ENCODE measurements at places on chromosomes 12 and 14. TPM values are rescaled to one million over a fixed set of nuclear protein-coding genes. Genes with fewer than 3 reads are reported as not detected.

- no peaks in the 10 kb centered on the region for H3K36me3 ChIP-seq
- H3K27me3 ChIP-seq, result peaks cover 6% of the 10 kb centered on the region
- peaks cover 4% of the 10 kb centered on the region for H3K4me1 ChIP-seq
Observed at GRCh38 chr12:105724641-105725040, 394.1 kb downstream of the C12orf75 start.

GRCh38 chr12:122861587-122861970 is 26.3 kb downstream of the HIP1R start:
- no peak overlapping the region for H3K4me3 ChIP-seq
- no peaks in the 10 kb centered on the region for H3K4me1 ChIP-seq
- peaks cover 4% of the 10 kb centered on the region for H3K36me3 ChIP-seq
- H3K27me3 ChIP-seq, result no peaks in the 10 kb centered on the region
- no peak for DNase-seq
- H3K27ac ChIP-seq, result no peak overlapping the region

DNA sequence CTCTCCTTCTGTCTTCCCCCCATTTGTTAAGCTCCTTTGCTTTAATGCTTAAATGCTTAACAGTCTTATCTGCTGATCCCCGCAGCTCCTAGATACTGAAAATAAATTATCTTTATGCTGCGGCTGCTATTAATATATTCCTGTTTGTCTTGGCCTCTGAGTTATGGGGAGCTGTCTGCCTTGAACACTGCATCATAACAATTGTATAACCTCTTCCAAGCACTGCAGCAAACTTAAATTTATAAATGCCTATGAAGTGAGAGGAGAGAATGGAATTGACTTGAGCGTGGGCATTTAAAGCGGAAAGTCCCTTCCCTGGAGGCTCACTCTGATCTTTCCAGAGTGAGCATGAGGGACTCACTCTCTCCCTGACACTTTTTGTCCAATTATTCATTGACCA is 23.1 kb upstream of the DCP1B start:
- no peaks in the 10 kb centered on the region for H3K4me1 ChIP-seq
- DNase-seq, result no peak
- H3K36me3 ChIP-seq, result no peaks in the 10 kb centered on the region
- no peak overlapping the region for H3K27ac ChIP-seq
- peaks cover 14% of the 10 kb centered on the region for H3K27me3 ChIP-seq

DNA sequence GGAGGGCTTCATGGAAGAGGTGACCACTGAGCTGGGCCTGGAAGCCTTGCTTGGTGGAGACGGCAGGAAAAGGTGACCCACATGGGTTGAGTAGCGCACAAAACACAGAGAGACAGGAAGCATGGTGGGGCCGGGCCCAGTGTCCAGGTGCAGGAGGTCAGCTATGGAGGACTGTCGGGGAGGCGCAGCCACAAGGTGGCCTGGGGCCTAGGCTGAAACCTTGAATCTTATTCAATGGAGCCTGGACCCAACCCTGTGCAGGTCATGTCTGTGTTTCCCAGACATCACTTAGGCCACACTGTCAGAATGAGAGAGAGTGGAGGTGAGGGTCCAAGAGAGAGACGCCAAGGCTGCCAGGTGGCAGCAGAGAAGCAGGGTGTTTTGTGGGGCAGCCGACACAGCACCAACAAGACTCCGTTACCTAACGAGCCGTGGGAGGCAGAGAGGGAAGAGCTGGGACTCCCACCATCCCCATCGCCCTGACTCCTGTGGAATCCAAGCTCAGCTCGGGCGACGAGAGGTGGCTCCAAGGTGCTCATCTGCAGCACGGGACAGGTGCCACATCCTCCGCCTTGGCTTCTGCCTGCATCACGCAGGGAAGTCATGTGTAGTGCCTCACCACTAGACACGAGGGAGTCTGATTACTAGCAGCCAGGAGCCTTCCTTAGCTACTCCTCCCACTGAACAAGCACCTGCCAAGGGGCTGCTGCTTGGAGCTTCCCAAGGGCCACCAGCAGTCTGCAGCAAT is 38.7 kb downstream of the DEGS2 start:
- no peak overlapping the region for H3K4me3 ChIP-seq
- peaks cover 30% of the 10 kb centered on the region for H3K4me1 ChIP-seq
- no peaks in the 10 kb centered on the region for H3K27me3 ChIP-seq
- H3K36me3 ChIP-seq, result peaks cover 49% of the 10 kb centered on the region

The ANKRD33 gene
- total RNA-seq, result not detected

DNA sequence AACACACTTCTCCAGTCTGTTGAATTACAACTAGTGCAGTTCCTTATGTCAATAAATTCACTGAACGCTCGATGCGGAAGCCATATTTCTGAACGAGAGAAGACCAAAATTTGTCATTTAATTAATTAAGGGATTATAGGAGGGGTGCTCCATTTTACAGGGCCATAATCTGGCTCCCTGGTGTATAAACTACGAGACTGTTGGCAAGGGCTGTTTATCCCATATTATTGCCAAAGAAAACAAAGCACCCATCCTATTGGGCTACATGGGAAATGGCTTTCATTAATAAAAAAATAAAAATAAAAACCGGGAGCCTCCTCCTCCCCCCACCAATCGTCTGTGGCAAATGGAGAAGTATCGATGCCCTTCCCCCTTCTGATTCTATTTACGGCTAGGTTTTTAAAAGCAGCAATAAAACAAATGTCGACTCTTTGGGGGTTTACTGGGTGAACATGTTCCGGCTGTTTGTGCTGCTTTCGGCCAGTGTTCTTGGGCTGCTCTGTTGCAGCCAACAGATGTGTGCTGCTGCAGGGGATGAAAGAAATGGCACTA is 24.8 kb downstream of the ATF7 start:
- H3K27ac ChIP-seq, result no peak overlapping the region
- DNase-seq, result no peak
- H3K4me1 ChIP-seq, result peaks cover 19% of the 10 kb centered on the region
- no peaks in the 10 kb centered on the region for H3K27me3 ChIP-seq
